ENCODE measurements at places on chromosomes 7 and 10. TPM values are rescaled to one million over a fixed set of nuclear protein-coding genes. Genes with fewer than 3 reads are reported as not detected.

GRCh38 chr7:1364906-1365570, 94.2 kb downstream of the MICALL2 start:
- peaks cover 9% of the 10 kb centered on the region for H3K4me1 ChIP-seq
- H3K27me3 ChIP-seq: peaks cover 50% of the 10 kb centered on the region
- no peak for DNase-seq
- H3K27ac ChIP-seq: no peak overlapping the region
- H3K4me3 ChIP-seq: no peak overlapping the region
- no peaks in the 10 kb centered on the region for H3K36me3 ChIP-seq

DNA sequence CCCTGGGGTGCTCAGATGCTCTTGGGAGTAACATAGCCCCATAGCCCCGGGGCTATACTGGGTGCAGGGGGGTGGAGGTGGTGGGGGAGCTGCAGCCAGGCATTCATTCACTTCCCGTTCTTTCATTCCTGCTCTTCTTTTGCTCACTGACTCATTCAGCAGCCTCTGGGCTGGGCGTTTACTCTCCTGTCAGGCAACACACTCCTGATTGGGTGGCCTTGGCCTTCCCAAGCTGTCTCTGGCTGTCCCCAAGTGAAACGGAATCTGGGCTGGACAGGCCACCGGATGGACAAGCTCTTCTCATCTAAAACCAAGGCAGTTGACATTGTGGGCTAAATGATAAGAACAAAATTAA, 34.6 kb downstream of the CHST3 start:
- H3K27me3 ChIP-seq: no peaks in the 10 kb centered on the region
- no peak overlapping the region for H3K27ac ChIP-seq
- no peak overlapping the region for H3K4me3 ChIP-seq
- DNase-seq: no peak
- H3K36me3 ChIP-seq: no peaks in the 10 kb centered on the region

Gene POMZP3
- 1.2 TPM for total RNA-seq

Gene SFMBT2
- total RNA-seq: 2.6 TPM

DNA sequence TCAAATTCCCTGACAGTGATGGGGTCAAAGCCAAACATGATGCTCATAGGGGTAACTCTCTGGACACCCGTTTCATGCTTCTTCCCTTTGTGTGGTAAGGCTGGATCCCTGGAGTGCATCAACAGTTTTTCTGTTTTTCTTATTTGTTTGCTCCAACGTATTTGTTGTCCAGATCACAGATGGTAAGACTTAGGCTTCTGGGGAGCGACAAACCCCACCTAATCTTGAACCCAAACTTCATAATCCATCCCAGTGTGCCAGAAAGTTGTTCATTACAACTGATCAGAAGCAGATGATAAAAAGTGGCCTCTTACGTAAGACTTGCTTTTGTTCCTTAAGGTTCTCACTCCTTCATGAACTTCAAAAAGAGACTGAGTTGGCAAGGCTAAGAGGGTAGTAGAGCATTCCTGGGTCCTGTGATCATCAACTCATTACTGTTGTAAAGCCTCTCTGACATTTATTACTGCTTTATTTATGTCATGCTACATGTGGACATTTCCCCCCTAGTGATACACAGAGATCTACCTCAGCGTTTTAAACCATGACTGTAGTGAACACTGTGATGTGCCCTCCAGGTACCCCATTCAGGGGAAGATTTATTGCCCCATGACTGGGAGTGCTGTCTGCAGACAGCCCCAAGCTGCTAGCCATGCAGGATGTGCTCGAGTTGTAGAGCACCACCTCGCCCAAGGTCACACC, 125.6 kb downstream of the CCDC71L start:
- no peaks in the 10 kb centered on the region for H3K36me3 ChIP-seq
- no peak overlapping the region for H3K27ac ChIP-seq
- H3K27me3 ChIP-seq: no peaks in the 10 kb centered on the region
- no peaks in the 10 kb centered on the region for H3K4me1 ChIP-seq

Gene GBX1
- not detected for total RNA-seq

DNA sequence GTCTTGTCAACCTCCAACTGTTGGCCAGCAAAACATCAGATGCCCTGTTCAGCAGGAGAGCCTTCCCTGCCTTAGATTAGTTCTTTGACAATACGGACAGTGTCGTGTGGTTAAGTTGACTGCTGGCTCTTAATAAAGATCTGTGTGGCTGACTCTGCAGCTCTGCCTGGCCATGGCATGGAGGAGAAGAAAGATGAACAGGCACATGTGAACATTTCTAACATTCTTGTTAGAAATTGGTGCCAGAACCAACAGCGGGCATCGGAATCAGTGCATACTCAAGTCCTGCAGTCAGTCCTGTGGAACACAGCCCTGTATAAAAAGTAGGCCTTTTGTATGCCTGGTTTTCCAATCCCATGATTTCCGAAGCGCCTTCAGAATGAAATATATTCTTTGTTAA, 455.6 kb downstream of the POM121L12 start:
- H3K4me1 ChIP-seq: no peaks in the 10 kb centered on the region
- no peaks in the 10 kb centered on the region for H3K36me3 ChIP-seq
- no peak overlapping the region for H3K4me3 ChIP-seq
- H3K27me3 ChIP-seq: no peaks in the 10 kb centered on the region

DNA sequence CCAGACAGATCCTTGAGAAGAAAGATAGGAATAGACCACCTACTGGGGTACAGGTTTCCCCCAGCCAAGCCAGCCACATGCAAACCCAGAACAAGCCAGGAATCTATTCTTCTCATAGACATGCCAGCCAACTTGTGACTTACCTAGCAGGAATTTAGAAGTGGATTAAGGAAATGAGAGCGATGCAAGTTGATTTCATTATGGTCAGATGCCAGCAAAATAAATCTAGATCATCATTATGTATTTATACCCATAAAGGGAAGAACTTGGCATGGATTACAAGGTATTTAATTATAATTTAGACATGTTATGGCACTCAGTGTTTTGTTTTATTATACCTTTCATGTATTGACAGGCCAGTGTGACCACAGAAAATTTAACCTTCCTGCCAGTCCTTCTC, 32.8 kb downstream of the SLC35G1 start:
- no peaks in the 10 kb centered on the region for H3K27me3 ChIP-seq
- H3K27ac ChIP-seq: no peak overlapping the region
- no peaks in the 10 kb centered on the region for H3K36me3 ChIP-seq
- no peak for DNase-seq
